ENCODE measurements at places on chromosomes 6 and 20. TPM values are rescaled to one million over a fixed set of nuclear protein-coding genes. Genes with fewer than 3 reads are reported as not detected.
A peak's percentile ranks its signal among the peaks of the same experiment; 100 is the strongest.

DNA sequence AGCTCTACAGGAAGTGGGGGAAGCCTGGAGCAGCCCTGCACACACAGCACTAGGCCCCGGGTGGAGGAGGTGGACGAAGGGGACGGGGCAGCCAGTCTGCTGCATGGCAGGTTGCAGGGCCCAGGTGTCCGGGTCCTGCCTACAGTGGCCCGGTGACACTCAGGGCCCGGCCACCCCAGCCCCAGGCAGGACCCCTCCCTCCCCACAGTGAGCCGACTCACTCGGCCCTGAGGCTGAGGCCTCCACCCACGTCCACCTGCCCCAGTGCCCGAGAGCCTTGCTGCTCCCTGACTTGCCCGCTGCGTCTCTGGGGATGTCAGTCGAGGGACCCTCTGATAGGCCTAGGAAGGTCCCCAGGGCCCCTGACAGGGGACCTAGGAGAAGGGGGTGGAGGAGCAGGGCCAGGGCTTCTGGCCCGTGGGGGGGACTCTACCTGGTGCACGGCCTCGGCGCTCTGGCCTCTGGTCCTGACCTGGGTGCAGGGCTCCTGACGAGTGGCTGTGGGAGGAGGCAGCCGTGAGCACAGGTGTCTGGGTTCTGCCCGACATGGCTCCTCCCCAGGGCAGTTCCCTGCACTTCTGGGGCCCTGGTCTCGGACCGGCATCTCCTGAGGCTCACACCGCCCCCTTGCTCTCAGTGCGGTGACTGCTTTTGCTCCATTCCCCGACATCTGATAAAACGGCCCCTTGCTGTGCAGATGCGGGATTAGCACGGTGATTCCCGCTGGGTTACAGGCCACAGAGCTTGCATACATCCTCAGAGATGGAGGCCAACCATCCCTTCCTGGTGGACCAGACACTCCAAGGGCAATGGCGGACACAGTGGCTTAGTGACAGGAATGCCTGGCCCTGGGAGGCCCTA lies 20.1 kb downstream of the FRMD1 start:
- no peak overlapping the region for H3K4me3 ChIP-seq
- H3K4me1 ChIP-seq = no peaks in the 10 kb centered on the region
- DNase-seq = no peak
- no peak overlapping the region for H3K27ac ChIP-seq
- H3K27me3 ChIP-seq = no peaks in the 10 kb centered on the region

The LY6G6F gene
- not detected for total RNA-seq

The C20orf202 gene
- not detected for total RNA-seq

- peaks cover 40% of the 10 kb centered on the region for H3K4me1 ChIP-seq
- no peak overlapping the region for H3K4me3 ChIP-seq
- H3K27ac ChIP-seq = no peak overlapping the region
- DNase-seq = peak; percentile 95
- no peaks in the 10 kb centered on the region for H3K36me3 ChIP-seq
Measured at GRCh38 chr20:25054995-25055629, 2.8 kb downstream of the ACSS1 start.

GRCh38 chr6:164982389-164982788 lies 327.0 kb downstream of the C6orf118 start:
- peak; percentile 43 for DNase-seq
- H3K4me3 ChIP-seq = no peak overlapping the region
- H3K36me3 ChIP-seq = no peaks in the 10 kb centered on the region
- H3K27me3 ChIP-seq = no peaks in the 10 kb centered on the region
- no peak overlapping the region for H3K27ac ChIP-seq

- DNase-seq = no peak
- no peaks in the 10 kb centered on the region for H3K4me1 ChIP-seq
- no peaks in the 10 kb centered on the region for H3K36me3 ChIP-seq
- no peak overlapping the region for H3K4me3 ChIP-seq
Measured at GRCh38 chr20:46573234-46573633, 22.8 kb upstream of the OCSTAMP start.

The SLC22A23 gene
- total RNA-seq = 16.2 TPM

DNA sequence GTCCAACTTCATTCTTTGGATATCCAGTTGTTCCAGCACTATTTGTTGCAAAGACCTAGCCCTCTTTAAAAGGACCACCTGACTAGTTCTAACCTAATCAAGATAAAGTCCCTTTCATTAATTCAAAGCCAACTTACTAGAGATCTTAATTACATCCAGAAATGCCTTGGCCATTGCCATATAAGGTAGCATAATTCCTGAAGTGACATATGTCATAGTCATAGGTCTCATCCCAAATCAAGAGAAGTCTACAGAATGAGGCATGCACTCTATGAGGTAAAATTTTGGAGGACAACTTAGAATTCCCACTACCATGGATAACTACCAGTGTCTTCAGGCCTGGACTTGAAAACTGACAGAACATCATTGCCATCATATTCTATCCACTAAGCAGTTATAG lies 420.4 kb upstream of the ID4 start:
- H3K27me3 ChIP-seq = no peaks in the 10 kb centered on the region
- H3K27ac ChIP-seq = no peak overlapping the region
- H3K36me3 ChIP-seq = no peaks in the 10 kb centered on the region
- no peak for DNase-seq

- H3K27ac ChIP-seq = no peak overlapping the region
- DNase-seq = no peak
Measured at GRCh38 chr6:164331026-164331425, 916.5 kb downstream of the QKI start.

DNA sequence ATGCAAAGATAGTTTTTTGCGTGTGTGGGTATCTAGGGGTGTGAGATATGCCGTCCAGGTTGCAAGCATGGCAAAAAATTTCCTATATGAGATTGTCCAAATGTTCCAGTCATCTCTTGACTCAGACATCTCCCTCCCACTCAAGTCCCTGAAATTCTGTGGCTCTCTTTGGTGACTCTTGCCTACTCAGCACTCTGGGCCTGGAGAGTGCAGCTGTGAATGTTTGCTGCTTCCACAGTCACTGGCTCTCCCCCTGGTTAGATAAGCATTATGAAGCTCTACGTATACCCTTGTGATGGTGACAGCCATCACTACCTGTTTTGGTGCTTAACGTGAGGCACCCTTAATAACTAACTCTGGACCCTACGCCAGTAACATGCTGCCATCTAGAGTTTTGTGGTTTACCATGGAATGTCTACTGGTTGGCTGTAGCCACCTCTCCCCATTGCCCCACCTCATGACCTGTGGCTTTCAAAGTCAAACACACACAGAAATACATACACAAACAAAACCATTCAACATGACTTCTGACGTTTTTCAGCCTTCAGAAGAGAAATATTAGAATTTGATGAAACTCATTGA lies 621.9 kb upstream of the CITED2 start:
- DNase-seq = peak; percentile 76
- H3K4me3 ChIP-seq = no peak overlapping the region
- no peaks in the 10 kb centered on the region for H3K36me3 ChIP-seq
- H3K4me1 ChIP-seq = peaks cover 11% of the 10 kb centered on the region
- H3K27me3 ChIP-seq = no peaks in the 10 kb centered on the region
- no peak overlapping the region for H3K27ac ChIP-seq

- H3K27me3 ChIP-seq = no peaks in the 10 kb centered on the region
- no peak overlapping the region for H3K4me3 ChIP-seq
- no peak overlapping the region for H3K27ac ChIP-seq
- no peaks in the 10 kb centered on the region for H3K36me3 ChIP-seq
- H3K4me1 ChIP-seq = no peaks in the 10 kb centered on the region
Measured at GRCh38 chr6:100774681-100775080, 106.4 kb downstream of the ASCC3 start.

GRCh38 chr6:131295081-131295480 lies 159.8 kb downstream of the AKAP7 start:
- H3K27me3 ChIP-seq = no peaks in the 10 kb centered on the region
- no peak overlapping the region for H3K4me3 ChIP-seq
- no peak overlapping the region for H3K27ac ChIP-seq
- no peaks in the 10 kb centered on the region for H3K4me1 ChIP-seq

The MCHR2 gene
- not detected for total RNA-seq

The RIN2 gene
- total RNA-seq = 55.7 TPM

Measured in osteoblast (primary cell).